Stimulated activated CD4-positive, alpha-beta T cell treated with anti-CD3 and anti-CD28 coated beads, Interleukin-15, amount 100 ng/mL, for 1 hour (primary cell): ENCODE measurements at places on chromosomes 7 and 10.
A peak's percentile ranks its signal among the peaks of the same experiment; 100 is the strongest.

DNA sequence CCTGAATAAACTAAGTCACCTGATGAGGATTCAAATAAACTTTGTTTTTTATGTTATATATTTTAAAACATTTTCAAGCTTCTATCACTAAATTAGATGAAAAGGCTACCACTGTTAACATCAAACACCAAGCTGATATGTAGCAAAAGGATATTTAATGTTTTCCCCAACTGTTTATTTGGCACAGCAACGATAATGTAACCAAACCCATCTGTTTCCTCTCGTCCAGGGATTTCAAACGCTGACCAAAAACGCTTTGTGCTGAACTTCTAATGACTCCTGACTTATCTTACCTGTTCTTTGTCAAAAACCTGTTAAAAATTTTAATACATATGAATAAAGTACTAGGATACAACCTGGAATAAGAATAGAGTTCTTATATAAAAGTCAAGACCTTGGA lies 30.5 kb downstream of the DCLRE1A start:
- DNase-seq, result no peak

GRCh38 chr10:34696423-34696822 lies 118.7 kb downstream of the PARD3 start:
- no peak for DNase-seq

GRCh38 chr10:84360637-84361365 lies 32.4 kb downstream of the CCSER2 start:
- DNase-seq, result no peak

- no peak for DNase-seq
Observed at GRCh38 chr7:70063371-70063770, 465.1 kb downstream of the AUTS2 start.

- no peak for DNase-seq
Observed at GRCh38 chr7:158308001-158308400, 279.6 kb downstream of the PTPRN2 start.

GRCh38 chr7:106071356-106071998 lies 40.6 kb downstream of the SYPL1 start:
- no peak for DNase-seq

- DNase-seq, result no peak
Observed at GRCh38 chr7:84568781-84569180, 374.2 kb upstream of the SEMA3A start.

DNA sequence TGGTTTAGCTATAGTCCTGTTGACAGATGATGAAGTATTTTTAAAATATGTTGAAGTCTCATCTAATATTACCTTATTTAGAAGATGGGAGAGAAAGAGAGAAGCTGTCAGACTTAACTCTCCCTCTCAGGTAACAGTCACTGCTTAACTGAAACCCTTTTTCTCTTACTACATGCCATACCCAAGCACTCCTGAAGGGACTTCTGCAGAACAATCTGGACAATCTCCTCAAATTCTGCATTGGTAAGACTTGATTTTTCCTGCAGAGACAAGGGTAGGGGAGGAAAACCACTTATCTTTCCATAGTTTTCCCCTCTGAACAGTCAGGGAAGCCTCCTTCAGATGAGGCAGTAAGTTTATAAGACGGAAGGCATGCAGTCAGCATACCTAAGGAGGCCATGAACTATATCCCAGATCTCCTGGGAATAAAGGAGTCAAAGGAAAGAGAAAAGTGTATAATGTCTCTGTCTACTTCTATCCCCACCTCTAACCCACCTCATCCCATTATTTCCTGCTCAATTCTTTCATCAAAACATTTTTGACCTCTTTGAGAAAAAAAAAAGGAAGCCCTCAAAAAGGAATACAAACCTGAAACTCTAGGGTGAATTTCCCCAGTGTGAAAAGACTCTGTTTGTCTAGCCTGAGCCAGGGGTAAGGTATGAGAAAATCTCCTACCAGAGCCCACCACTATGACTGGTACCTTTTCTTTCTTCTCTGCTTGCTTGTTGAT lies 9.4 kb downstream of the ZCWPW1 start:
- no peak for DNase-seq

DNA sequence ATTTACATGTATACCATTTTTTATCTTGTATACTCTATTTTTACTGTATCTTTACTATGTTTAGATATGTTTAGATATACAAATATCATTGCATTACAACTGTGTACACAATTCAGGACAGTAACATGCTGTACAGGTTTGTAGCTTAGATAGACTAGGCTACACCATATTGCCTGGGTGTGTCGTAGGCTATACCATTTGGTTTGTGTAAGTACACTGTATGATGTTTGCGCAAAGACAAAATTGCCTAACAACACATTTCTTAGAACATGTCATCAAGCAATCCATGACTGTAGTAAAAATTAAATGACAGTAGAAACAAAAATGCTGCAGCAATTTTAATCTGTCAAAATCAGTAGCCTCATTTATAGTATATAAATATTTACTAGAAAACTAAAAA lies 812.2 kb downstream of the GRM8 start:
- DNase-seq, result no peak

DNA sequence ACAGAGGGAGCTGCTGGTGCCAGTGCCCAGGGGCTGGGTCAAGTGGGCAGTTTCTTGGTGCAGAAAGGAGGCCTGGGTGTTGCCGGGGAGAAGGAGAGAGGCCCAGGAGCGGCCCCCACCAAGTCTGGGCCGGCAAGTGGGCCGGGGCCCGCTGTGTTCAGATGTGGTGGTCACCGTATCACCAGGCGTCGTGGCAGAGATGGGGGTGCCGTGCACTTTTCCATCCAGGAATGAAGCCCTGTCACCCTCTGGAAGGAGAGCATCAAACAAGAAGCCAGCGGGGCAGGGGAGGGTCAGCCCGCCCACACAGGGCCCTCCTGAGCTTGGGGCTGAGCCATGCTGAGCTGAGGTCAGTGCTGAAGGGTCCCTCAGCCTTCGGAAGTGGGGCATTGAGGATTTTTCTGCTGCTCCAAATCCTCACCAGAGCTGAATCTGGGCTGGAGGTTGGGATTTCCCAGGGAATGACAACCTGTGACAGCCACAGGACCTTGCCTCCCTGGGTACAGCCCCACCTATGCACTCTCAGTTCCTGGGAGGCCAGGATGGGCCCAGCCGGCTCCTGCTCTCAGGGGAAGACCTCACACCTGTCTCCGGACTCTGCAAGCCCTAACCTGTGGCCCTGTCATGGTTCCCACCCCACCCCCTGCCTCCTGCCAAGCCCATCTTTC lies 27.9 kb upstream of the INPP5A start:
- no peak for DNase-seq

DNA sequence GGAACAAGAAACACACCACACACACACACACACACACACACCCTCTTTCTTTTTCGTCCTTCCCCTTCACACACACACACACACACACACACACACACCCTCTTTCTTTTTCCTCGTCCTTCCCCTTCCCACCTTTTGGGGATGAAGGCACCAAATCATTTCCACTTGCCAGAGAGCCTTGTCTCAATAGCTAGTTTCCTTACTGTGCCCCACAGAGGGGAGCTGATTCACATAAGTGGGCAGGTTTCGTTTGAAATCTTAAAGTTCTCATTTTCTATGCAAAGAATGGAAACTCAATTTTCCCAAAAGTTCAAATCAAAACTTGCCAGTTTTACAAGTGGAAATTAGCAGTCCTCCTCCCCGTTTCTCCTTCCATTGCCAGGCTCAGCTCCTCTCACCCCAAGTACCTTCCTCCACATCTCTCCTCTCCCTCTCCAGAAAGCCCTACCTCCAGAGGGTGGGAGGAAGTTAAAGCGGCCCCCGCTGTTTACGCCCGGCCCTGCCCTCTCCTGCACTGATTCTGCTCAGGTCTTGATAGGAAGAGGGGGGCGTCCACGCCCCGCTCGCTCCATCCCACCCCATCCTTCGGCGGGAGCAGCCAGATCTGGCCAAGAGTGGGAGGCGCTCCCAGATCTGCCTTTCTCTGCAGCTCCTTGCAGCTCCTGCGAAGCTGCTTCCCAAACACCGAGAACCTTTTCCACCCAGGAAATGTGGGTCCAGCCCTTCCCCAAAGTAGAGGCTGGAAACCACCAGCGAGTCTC lies 1.3 kb downstream of the CTTNBP2 start:
- DNase-seq, result no peak

DNA sequence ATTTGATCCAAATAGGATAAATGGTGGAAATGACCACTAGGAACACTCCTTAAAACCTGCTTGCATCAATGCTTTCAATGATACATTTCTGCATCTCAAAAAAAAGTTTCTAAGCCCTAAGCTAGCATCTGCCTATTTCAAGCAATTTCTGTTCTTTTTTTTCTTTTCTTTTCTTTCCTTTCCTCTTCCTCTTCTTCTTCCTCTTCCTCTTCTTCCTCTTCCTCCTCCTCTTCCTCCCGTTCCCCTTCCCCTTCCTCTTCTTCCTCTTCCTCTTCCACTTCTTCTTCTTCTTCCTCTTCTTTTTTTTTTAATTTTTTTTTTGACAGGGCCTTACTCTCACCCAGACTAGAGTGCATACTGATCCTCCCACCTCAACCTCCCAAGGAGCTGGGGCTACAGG lies 15.4 kb downstream of the RBM20 start:
- DNase-seq, result no peak

- DNase-seq, result no peak
Observed at GRCh38 chr10:10642751-10643150, 374.9 kb upstream of the CELF2 start.

- DNase-seq, result no peak
Observed at GRCh38 chr10:29763396-29763795, 128.6 kb upstream of the SVIL start.

DNA sequence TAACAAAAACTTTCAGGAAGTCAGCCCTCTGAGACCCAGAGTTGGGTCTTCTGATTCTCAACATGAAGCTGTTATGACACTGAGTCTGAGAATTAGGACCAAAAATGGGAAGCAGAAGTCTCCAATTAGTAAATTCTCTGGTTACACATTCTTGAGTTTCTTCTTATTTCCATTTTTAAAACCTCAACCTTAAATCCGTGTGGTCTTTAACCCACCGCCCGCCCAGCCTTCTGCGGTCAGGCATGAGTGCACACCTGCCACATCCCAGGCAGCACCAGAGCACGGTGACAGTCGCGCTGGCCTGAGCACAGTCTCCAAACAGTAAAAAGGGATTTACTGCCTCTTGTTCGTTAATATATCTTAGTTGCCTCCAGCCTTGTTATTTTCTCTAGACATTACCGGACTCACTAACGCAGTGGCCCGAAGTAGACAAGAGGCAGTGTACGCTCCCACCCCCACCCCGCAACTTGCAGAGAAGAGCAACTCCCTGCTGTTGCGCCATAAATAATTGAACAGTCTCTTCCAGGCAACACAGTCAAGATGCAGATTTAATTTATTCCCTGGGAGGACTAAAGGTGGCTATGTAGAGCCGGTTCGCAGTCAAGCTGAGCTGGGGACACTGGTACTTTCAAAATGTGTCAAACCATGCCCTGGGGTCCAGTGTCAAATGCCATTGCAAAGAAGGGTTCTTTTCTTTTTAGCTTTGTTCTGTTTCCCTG lies 147.0 kb upstream of the CELF2 start:
- no peak for DNase-seq

DNA sequence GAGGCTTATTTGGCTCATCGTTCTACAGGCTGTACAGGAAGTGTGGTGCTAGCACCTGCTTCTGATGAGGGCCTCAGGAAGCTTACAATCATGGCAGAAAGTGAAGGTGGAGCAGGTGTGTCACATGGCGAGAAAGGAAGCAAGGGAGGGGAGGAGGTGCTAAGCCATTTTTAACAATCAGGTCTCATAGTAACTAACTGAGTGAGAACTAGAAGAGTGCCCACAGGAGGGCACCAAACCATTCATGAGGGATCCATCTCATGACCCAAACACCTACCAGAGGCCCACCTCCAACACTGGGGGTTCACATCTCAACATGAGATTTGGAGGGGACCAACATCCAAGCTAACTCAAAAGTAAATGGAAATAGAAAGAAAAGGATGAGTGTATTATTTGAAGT lies 78.1 kb downstream of the CXCL12 start:
- no peak for DNase-seq

DNA sequence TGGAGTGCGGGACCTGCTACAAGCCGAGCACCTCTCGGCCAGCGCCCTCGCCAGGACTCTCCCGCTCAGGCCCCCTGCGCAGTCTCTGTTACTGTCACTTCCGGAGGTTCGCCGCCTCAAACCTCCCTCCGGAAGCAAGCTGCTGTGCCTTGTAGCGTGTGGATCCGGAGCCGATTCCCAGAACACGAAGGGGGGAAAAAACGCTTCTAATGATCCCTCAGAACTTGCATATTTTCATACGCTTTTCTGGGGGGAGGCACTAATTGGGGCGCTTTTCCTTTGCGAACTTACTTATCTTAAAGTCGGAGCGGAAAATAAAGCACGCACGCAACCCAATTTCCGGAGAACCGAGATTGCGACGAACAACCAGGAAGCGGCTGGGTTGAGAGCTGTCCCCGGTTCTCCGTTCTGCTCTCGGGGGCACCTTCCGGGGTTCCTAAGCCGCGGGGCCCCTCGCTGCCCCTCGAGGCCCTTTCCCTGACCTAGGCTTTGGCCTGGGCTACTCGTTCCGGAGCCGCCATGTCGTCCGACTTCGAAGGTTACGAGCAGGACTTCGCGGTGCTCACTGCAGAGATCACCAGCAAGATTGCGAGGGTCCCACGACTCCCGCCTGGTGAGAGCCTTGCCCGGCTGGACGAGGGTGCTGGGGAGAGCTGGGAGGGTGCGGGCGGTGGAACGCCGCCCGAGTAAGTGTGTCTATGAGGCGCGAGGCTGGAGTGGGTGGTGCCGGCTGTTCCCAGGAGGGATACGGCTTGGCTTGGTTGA lies at the start of the genes VTI1A and ZDHHC6:
TSS of gene VTI1A (plus strand) at position 361 of the 765 bp plus-strand sequence. CDS start at position 520, 159 bp downstream.
TSS of gene ZDHHC6 (minus strand) at position 60 of the 765 bp plus-strand sequence. CDS start 1,478 bp downstream, outside the sequence.
- DNase-seq, result peak; percentile 66

- DNase-seq, result no peak
Observed at GRCh38 chr7:67913604-67914003, 917.0 kb downstream of the TYW1 start.
